Activated naive CD4-positive, alpha-beta T cell treated with anti-CD3 and anti-CD28 coated beads, Interleukin-2, amount 50 U/mL, for 72 hours (primary cell): ENCODE measurements at places on chromosomes 6 and 20.

DNA sequence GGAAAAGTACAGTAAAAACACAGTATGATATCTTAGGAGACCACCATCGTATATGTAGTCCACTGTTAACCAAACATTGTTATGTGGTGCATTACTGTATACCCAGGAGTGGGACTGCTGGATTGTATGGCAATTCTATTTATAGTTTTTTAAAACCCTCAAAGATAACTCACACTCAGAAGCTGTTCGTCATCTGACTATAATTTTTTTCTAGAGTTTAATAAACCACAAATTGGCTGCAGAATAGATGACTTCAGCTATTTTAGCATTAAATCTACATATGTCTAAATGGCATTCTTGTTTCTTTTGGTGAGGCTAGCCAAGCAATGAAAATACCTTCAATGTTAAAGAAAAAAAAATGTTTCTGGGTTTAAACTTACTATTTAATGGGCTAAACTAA is 134.2 kb upstream of the BMP5 start:
- no peak for DNase-seq

- no peak for DNase-seq
These were observed 67.7 kb downstream of the TMEM244 start for GRCh38 chr6:129793447-129793846.

DNA sequence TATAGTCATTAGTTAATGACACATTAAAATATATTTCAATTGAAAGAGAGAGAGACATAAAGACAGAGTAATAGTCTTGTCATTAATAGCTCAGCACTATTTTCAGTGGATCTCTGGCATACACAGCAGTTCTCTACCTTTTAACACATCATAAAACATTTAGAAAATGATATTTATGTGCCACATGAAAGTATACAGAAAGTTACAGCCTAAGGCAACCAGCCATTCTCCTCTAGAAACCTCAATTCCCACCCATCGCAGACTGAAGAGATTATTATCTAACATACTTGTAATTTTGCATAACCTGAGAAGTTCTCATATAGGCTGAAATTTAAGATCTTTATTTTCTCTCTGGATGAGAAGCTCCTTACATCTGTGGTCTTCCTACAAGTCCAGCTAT is 58.7 kb upstream of the FAM83B start:
- no peak for DNase-seq

GRCh38 chr6:133964052-133964451 is 11.0 kb downstream of the TBPL1 start:
- DNase-seq, result no peak

DNA sequence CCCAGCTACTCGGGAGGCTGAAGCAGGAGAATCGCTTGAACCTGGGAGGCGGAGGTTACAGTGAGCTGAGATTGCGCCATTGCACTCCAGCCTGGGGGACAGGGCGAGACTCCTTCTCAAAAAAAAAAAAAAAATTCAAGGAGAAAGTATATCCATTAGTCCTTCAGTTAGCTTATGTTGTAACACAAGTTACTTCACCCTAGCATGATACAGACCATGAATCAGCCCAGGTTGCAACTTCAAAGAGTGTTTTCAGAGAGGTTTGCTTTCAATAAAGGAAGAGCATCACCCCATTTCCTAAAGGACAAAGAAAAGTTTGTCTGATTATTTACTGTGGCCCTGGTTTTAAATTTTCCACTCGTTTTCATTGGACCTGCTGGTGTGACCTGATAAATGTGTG is 73.0 kb downstream of the SERAC1 start:
- DNase-seq, result no peak

DNA sequence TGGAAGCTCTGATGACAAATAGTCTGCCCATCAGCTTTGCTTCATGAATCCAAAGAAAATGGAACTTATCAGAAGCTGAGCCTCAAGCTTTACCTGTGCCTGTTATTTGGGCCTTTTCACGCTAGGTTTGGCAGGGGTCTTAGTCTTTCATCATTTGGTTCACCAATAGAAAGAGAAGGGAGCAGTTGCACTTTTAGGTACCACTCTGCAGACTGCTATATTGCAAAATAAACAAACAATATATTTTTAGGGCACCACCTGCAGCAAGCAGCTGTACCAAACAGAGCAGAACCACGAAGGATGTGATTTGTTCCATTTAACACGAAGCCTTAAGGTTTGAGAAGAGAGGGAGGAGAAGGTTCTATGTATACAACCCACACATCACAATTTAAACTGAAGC is 291.4 kb upstream of the RNF217 start:
- DNase-seq, result no peak

DNA sequence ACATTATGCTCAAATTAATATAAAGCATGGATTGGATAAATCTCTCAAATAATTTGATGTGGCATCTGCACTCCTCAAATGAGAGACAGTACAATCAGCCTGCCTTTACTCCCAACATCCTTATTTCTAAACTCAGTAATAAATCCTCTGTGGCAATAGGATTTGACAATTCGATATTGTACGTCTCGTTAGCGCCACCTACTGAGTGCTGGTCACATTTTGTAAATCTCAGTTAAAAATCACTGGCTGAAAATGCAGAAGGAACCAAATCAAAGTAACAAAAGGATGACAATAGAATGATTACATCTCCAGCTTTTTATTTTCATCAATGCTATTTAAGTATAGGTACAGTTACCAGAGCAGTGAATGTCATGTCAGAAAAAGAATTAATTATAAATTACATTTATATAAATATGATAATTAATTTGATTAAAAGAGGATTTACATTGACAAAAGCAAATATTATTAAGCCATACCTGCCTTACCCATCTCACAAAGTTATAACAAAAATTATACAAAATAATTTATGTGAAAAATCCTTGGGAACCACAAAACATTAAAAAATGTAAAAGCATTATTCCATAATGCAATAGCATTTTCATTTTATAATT is 20.2 kb upstream of the GJE1 start:
- DNase-seq, result no peak

DNA sequence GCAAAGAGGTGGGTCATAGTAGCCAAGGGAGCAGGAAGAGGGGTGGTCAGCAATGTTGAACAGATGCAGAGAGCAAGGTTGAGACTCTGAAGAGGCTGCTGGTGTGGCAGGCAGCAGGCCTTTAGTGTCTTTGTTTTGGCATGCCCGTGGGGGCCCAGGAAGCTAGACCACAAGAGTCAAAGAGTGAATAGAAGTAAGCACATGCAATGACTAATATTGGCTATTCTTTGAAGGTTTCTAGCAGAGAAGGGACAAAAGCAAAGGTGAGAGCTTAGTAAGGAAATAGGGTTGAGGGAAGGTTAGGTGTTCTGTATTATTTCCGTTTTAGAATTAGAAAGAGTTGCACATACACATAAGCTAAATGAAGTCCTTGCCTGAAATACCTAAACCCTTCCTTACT is 18.8 kb downstream of the TDRD6 start:
- no peak for DNase-seq

DNA sequence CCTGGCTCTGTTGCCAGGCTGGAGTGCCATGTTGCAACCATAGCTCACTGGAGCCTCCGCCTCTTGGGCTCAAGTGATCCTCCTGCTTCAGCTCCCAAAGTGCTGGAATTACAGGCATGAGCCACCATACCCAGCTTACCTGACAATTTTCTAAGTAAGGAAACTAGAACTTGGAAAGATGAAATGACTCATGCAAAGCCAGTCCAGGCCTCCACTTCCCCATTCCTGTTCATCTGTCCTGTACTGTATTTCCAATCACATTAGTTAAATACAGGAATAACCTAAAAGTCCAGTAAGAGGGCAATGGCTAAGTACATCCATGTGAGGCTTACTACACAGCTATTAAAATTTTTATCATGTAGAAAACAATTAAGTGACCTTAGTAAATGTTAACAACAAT is 8.3 kb upstream of the ADGB start:
- DNase-seq, result no peak

- no peak for DNase-seq
These were observed 91.5 kb downstream of the TOX2 start for GRCh38 chr20:44006126-44006525.

DNA sequence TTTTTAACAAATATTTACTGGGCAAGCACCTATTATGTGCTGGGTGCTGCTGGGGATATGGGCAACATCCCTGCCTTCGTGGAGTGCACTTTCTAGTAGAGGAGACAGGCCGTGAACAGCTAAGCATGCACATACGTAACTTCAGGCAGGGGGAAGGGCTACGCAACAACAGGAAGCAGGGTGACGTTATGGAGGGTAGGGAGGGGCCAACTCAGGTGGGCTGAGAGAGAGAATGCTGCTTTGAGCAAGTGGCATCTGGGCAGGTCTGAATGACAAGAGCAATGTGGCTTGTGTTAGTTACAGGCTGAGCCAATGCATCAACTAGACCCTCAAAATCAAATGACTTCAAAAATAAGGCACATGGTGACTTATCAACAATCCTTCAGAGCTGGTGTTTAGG is 112.1 kb downstream of the CDC5L start:
- DNase-seq, result no peak

DNA sequence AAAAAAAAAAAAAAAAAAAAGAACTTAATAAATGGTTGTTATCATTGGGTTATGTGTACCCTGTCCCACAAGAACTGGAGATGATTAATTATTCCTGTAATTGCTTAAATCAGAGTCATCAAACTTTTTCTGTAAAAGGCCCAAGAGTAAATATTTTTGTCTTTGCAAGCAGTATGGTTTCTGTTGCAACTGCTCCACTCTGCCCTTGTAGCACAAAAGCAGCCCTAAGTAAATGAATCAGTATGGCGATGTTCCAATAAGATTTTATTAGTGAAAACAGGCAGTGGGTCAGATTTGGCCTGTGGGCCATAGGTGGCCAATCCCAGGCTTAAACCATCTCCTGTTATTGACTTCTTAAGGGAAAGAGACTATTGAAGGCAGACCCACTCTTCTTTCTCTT is 252.7 kb downstream of the TSHZ2 start:
- no peak for DNase-seq

GRCh38 chr6:154995254-154996015 is at the start of gene TIAM2:
Gene TIAM2 (plus strand): TSS chr6:154995315. CDS start chr6:155129224, 133,909 bp downstream.
- DNase-seq, result peak; percentile 44

DNA sequence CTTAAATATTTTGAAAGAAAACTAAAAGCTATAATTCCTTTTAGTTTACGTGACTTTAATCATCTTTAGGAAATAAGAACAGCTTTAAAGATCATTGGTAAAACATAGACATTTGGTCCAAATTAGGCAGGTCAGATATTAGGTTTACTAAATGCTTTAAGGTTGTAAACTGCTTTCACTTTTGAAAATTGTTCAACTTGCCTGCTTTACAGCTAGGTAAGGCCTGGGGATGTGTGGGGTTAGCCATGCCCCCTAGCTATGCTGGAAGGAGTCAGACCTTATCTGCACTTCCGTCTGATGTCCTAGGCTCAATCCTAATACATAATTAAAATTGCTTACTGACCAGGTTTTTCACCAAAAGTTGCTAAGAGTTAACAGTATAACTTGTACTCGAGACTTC is 30.5 kb upstream of the TPD52L1 start:
- no peak for DNase-seq

- DNase-seq, result no peak
These were observed 219.6 kb downstream of the NRN1 start for GRCh38 chr6:5786969-5787720.

DNA sequence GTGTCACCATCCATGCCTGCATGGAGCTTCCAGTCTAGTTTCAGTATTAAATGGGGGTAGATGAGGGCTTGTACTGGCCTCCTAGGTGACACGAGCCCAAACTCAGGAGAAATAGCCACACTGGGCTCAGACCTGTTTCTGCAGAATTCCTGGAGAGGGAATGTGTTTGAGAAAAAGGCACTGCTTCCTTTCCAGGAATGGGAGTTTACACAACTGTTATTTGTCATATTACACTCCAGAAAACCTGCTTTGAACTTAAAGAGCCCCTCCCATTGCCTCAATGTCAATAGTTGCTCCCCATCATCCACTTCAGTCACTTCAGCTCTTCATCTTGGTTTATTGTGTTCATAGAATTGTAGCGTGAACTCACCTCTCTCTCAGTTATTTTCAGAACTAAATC is 151.5 kb downstream of the CFAP61 start:
- no peak for DNase-seq

- DNase-seq, result no peak
These were observed at the start of gene ZBP1 for GRCh38 chr20:57620274-57620990. Gene ZBP1 (minus strand): TSS chr20:57620426. CDS start chr20:57620295, 131 bp downstream.

DNA sequence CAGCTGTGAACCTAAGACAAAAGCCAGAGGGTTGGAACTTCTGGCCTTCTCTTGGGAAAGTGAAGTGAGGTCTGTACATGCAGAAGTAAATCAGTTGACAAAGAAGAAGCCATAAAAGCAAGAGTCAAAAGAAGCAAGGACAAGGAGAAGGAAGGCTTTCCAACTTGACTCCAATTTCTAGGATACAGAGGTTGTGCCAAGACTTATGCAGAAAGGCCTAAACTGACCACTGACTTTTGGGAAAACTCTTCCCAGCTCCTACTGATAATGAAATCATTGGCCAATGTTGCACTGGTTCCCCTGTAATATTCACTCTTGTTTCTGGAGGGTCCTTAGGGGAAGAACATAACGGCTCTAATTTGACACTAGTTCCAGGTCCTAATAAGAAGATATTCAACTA is 29.3 kb upstream of the NT5E start:
- no peak for DNase-seq

DNA sequence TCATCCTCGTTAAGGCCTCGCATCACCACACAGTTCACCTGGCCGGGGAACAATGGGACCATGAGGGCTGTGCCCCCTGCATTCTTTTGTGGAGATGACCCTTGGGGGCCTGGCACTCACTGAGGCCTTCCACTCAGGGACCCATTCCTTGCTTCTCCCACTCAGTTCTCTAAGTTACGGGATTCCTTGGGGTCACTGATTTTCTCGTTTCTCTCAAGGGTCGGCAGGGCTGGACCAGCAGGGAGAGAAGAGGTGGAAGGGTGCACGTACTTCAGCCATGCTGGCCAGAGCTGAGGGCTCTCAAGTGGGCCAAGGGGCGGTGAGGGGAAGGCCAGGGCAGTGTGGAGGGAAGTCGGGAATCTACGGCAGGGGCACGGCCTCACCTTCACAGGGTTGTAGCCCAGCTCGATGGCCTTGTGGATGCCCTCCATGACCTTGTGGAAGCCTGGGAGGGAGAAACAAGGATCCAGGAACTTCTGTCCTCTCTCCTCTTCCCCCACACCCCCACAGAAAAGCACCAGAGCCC is 20.8 kb downstream of the MOCS1 start:
- no peak for DNase-seq

DNA sequence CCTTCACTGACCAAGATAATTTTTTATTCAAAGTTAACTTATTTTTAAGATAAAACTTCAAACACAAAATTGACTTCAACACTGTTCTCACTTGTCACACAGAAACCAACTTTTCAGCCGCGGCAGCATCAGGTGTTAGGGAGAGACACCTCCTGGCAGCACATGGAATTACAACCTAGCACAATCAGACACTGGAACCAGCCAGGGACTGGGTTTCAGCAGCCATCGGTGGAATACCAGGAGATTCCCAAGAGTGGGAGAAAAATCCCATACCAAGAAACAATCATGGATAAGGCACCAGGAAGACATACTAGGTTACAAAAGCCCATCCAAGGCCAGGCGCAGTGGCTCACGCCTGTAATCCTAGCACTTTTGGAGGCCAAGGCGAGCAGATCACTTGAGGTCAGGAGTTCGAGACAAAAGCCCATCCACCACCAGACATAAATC is 70.0 kb downstream of the SNX5 start:
- peak; percentile 63 for DNase-seq

GRCh38 chr6:44185953-44186634 is 27.5 kb downstream of the CAPN11 start:
- no peak for DNase-seq
